ENCODE measurements at places on chromosomes 5 and 9. TPM values are rescaled to one million over a fixed set of nuclear protein-coding genes. Genes with fewer than 3 reads are reported as not detected.

DNA sequence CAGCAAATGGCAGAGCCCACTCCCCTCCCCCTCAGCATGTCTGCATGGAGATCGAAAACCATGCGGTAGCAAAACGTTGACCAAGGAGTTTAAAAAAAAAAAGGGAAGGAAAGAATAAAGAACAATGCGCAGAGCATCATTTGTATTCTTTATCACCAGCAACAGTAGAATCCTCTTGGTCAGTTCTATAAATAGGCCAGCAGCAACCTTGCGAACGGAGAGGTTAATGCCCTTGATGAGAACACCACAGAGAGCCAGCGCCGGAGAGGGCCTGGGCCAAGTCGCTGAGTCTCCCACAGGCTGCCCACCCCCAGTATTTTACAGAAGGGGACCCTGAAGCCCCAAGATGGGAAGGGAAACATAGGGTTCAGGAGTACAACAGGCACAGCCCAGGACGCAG, 22.7 kb downstream of the WHRN start:
- DNase-seq: no peak

The F2RL2 gene
- 1.7 TPM for total RNA-seq

DNA sequence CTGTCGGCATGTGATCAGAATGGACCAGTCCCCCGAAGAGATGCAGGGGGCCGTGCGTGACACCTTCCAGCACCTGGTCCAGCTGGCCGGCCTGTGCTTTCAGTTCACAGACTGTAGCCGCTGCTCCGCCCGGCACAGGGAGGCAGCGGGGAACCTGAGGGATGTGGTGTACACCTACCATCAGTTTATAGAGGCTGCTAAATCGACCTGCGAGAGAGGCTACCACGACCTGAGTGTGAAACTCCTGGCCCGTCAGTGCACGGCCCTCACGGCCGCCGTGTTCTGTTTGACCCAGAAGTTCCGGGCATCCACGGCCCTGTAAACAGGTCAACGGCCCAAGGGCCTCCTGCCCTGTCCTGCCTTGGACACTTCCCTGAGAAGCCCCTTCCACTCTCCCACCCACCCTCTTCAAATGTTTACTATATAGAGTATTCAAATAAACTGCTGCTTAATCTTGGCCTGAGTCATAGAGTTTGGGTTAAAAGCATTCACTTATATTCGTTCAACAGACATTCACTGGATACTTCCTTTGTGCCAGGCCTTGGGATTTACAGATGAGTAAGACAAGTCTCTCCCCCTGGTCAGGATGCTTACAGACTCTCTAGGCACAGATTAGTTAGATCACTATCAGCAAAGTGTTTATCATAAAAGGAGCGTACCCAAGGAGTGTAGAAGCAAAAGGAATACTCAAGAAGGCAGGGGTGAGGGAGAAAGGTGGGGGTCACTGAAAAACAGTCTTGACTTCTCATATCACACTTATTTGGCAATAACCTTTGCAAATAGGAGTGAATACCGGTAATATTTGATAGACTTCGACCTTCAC, 6.9 kb upstream of the TRMT10B start:
- DNase-seq: no peak

The FYB1 gene
- total RNA-seq: 3.7 TPM

The CAMK4 gene
- total RNA-seq: 0.71 TPM

DNA sequence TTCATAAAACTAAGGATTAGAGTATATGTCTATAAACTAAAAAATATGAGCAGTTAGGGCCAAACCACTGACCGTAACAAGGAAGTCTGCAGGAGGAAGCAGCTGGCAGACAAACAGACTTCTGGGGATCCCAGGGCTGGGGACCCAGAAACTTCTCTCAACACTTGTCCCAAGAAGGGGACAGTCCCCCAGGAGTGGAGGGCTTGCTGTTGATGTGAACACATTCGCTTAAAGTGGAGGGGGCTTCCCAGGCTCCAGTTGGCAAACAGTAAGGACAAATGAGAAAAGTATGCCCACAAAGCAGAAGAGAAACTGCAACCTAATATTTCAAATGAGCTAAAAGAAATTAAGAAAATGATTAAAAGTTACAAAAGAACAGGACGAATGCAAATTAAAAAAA, 83.7 kb downstream of the PDE8B start:
- no peak for DNase-seq

The ORM2 gene
- total RNA-seq: not detected

GRCh38 chr5:73624888-73625287, 1.1 kb upstream of the ARHGEF28 start:
- no peak for DNase-seq

The KCNMB1 gene
- 1.0 TPM for total RNA-seq

The CYLC2 gene
- not detected for total RNA-seq

DNA sequence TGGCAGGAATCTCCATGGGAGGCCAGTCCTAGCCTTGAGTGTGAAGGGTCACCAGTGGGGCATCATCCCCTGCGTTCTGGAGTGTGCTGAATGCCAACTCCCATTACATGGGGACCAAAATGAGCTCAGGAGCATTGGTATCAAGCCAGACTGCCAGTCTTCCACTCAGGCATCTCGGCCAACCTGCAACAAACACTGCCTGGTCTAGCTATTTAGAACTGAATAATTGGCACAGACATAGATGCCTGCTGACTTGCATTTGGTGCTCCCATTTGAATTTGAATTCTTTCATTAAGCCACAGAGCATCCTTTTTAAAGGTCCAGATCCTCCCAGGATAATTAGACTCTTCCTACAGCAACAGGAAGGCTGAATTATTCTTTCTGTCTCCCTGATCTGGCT, 116.6 kb upstream of the ABCA1 start:
- peak; percentile 70 for DNase-seq

DNA sequence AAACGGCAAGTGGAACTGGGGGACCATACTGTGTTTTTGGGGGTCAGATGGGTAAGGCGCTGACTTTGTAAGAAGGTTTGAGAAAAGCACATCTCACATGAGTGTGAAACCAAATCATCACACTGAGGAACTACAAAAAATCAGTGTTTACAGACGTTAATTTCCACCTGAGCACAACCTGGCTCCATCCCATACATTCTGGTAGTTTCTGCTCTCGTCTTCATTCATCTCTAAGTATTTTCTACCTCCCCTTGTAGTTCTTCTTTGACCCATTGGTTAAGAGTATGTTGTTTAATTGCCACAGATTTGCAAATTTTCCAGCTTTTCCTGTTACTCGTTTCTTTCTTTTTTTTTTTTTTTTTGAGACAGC, 8.9 kb upstream of the DPP7 start:
- no peak for DNase-seq

The ACOT12 gene
- total RNA-seq: not detected

GRCh38 chr5:103114440-103114839, 5.5 kb downstream of the GIN1 start:
- DNase-seq: no peak

GRCh38 chr9:85569988-85570387, 171.8 kb downstream of the AGTPBP1 start:
- DNase-seq: no peak

DNA sequence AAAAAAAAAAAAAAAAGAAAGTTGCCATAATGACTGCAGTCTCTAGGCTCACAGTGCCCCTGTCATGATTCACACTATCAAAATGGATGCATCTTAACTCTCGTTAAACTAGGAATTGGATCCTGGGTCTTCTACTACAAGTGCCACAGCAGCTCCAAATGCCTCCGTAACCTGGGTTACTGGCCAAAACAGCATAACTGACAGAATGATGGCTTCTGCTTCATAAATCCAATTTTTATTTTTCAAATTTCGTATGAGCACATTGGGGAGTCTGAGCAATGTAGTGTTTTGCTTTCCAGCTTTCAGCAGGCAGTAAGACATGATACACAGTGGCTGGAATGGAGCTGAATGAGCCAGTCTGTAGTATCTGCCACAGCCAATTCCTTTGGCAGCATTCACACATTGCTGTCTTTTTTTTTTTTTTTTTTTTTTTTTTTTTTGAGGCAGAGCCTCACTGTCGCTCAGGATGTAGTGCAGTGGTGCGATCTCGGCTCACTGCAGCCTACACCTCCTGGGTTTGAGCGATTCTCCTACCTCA, 36.0 kb upstream of the NPM1 start:
- DNase-seq: no peak

The SLC6A19 gene
- total RNA-seq: not detected

DNA sequence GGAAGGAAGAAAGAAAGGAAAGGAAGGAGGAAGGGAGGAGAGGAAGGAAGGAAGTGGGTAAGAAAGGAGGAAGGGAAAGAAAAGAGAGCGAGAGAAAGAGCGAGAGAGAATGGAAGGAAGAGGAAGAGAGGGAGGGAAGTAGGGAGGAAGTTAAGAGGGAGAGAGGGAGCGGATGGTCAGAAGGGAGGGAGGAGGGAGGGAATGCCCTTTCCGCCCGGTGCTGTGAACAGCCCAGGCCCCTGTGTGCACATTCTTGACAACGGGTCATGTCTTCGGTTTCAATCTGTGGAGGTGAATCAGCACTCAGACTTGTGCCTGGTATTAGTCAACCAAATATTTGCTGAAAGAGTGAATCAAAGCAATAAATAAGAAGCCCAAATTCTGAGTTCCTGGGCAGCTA, 39.2 kb downstream of the PRUNE2 start:
- DNase-seq: no peak

GRCh38 chr9:110048403-110048975, 159.5 kb downstream of the C9orf152 start:
- DNase-seq: peak; percentile 90

DNA sequence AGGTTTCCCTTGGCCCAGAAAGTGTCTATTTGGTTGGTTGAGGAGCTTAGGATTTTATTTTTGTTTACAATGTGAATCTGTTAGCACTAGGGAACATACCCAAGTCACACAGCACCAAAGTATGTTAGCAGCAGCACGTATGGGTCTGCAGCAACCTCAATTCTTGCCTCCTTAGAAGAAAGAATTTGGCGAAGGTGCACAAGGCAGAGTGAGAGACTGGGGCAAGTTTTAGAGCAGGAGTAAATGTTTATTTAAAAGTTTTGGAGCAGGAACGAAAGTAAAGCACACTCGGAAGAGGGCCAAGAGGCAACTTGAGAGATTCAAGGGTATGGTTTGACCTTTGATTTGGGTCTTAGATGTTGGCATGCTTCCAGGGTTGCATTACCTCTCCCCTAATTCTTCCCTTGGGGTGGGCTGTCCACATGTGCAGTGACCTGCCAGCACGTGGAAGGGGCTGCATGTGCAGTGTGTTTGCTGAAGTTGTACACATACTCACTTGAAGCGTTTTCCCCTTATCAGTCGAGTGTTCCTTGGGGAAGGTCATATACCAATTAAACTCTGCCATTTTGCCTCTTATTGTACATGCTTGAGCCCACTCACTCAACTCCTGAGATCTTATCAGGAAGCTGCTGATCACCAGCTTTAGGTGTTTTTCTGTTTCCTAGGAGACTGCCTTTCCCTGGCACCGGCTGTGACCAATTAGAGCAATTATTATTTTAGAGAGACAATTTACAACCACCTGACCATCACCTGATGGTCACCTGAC, 64.9 kb upstream of the SHC3 start:
- DNase-seq: no peak

- DNase-seq: peak; percentile 42
Measured at GRCh38 chr5:54361691-54362411, 51.5 kb upstream of the ARL15 start.

- DNase-seq: no peak
Measured at GRCh38 chr9:115133649-115134048, 15.7 kb upstream of the TNC start.

DNA sequence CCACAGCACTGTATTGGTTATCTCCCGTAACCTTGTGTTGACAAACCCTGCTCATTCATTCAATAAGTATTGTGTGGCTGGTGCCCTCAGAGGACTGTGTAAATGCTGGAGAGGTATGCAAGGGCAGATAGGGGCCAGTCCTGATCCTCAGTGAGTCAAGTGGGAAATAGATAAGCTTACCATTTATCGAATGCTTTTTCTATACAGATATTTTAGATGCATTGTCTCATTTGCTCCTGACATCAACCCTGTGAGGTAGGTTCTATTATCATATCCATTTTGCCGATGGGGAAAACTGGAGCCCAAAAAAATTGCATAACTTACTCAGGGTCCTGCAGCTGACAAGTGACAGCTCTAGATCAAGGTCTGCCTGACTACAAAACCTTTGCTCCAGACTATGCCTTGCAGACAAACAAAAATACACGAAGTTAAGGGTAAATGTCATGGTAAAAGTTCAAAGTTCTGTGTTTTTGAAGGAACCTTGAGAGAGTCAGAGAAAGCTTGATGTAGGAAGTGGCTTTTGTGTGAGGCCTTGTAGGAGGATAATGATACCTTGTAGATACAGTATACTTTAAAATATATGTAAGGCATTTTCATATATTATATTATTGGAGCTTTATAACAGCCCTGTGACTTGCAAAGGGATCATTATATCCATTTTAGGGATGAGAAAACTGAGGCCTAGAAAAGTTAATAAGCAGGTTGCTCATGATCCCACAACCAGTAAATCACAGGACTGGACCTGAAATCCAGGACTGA, 22.7 kb downstream of the CYFIP2 start:
- DNase-seq: no peak

GRCh38 chr9:99385215-99385614, 163.1 kb downstream of the SEC61B start:
- no peak for DNase-seq

The FOXD4L3 gene
- total RNA-seq: not detected

DNA sequence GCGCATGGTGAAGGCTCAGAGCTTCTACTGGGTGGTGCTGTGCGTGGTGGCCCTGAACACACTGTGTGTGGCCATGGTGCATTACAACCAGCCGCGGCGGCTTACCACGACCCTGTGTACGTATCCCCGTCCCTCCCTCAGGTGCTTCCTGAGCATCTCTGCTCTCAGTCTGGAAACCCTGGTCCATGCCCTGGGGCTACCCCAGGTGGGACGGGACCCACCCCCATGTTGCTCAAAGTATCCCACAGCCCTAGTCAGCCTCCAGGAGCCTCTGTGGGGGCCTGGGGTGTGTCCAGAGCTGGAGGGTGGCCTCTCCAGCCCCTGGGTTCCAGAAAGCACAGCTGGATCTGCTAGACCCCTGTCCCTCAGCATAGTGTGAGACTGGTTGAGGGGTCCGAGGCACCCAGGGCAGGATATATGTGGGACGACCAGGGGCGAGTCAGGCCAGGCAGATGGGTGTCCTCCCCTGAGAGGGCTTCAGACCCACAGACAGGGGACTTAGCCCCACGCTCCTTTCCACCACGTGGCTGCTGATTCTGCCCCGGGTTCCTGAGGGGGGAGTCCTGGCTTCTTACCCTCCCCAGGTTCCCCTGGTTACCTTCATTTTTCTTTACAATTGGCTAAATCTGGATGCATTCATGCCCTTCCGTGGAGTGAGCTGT, 94.0 kb downstream of the CACNA1B start:
- no peak for DNase-seq

DNA sequence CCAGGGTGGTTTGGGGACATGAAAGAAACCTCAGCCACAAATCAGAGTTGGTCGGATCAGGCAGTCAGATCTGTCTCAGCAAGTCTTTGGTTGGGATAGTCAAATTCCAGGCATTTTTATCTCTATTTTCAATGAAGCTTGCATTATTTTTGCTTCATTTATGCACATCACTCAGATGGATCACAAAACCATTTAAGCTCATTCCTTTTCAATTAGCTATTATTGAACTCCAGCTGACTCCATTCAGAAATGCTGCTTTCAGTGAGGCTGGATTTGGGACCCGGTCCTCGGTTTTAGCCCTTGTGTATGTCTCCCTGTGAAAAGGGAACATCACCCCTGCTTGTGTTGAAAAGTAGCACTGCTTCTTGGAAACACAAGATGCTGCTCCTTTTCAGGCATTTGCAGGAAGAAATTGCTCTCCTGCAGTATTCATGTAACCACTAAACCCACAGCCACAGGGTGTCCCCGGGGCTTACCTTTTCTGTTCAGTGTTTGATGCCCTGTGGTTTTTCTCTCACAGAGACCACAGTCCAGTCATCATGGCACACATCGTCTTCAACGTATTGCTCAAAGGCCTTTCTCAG, 232.9 kb downstream of the NFIB start:
- no peak for DNase-seq

The IFNK gene
- total RNA-seq: not detected

The OLFML2A gene
- 15.5 TPM for total RNA-seq

GRCh38 chr9:75685062-75685461, 205.4 kb upstream of the PCSK5 start:
- DNase-seq: no peak
